ENCODE measurements at places on chromosomes 2 and 18.

GRCh38 chr2:124320051-124320688 lies 295.1 kb downstream of the CNTNAP5 start:
- no peak for DNase-seq

DNA sequence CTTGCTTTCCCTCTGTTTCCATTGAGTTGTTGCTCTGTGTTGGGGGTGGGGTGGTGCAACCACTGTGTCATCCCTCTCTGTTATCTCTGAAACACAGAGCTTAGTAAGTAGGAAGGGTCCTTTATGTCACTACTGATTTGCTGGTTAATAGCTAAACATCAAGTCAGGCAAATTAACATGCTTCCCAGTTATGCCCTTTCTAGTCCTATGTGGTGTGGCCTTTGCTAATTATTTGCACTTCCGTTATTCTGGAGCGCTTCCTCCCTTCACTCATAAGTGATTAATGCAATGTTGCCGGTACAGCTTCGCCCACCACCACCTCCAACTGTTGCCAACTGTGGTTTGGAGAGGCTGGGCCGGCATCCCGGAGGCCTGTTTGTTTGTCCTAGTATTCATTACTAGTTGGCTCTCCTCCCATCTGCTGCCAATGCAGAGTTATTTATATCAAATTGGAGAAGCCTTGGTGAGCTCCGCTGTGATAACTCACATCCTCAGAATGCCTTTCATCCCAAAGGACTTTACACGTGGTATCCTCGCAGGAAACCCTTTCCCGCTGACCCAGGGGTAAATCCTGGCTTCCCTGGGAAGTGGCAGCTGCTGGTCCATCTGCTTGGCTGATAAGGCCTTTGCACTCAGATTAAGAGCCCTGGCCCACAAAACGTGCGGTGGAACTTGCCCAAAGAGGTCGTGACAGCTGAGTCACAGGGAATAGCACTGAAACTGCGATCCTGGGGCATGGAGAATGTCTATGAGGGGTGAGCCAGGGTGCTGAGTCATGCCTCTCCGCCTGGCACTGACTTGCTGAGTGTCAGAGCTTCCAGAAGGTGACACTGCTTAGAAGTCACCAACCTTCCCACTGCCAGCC lies 72.0 kb upstream of the ZCCHC2 start:
- no peak for DNase-seq

DNA sequence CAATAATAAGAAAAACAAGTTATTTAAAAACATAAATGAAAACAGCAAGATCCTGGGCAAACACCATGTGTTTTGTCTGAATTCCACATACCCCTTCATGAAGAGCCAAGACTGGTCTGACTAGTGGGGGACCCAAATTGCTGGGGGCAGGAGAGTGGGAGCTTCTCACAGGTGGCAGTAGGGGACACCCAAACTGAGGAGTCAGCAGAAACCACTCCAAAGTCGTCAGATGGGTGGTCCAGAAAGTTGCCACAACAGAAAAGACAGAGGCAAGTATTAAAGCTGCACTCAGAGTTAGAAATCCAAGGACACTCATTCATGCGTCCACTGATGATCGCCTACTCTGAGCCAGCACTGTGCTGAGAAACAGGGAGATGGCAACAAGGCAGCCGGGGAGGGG lies 12.3 kb upstream of the LCLAT1 start:
- DNase-seq = no peak

- no peak for DNase-seq
Observed at GRCh38 chr2:204004912-204005311, 68.3 kb downstream of the ICOS start.

- no peak for DNase-seq
Observed at GRCh38 chr2:188449971-188450370, 158.3 kb downstream of the GULP1 start.

GRCh38 chr2:27720004-27720551 lies 51.4 kb upstream of the MRPL33 start:
- peak; percentile 55 for DNase-seq

GRCh38 chr2:72893594-72894319 lies 6.5 kb downstream of the SPR start:
- peak; percentile 28 for DNase-seq

DNA sequence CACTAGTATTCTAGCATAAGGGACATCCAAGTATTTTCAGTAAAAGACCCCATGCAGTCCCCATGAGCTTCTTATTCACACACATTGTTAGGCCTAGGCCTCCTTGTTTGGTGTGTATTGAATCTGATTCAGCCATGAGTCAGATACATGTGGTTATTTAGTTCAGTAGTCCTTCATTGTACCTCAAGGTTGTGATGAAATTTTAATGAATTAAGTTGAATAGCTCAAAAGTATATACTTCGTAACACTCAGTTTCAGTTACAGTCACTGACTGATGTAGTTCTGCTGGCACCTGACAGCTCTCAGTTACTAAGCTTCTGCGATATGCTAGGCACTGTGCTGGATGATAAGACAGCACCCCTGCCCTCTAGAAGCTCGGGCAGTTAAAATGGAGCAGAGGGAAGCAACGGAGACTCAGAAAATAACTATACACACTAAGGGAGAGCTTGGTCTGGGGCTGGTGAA lies 86.4 kb downstream of the XRCC5 start:
- DNase-seq = peak; percentile 13

DNA sequence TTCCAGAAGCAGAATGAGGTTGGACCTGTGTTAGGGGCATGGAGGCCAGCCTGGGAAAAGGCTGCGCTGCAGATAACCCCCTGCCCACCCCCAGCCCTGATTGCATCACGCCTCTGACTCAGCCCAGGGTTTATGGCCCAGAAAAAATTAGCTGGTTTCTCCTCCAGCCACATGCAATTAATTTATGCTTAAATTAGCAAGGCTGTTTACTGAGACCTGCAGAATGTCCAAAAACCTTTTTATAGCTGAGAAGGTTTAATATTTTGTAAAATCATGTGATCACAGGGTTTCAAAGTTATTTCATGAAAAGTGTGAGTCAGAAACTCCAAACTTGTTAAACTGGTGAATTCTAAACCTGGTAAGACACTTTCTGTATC lies 123.1 kb upstream of the HDAC4 start:
- DNase-seq = no peak

DNA sequence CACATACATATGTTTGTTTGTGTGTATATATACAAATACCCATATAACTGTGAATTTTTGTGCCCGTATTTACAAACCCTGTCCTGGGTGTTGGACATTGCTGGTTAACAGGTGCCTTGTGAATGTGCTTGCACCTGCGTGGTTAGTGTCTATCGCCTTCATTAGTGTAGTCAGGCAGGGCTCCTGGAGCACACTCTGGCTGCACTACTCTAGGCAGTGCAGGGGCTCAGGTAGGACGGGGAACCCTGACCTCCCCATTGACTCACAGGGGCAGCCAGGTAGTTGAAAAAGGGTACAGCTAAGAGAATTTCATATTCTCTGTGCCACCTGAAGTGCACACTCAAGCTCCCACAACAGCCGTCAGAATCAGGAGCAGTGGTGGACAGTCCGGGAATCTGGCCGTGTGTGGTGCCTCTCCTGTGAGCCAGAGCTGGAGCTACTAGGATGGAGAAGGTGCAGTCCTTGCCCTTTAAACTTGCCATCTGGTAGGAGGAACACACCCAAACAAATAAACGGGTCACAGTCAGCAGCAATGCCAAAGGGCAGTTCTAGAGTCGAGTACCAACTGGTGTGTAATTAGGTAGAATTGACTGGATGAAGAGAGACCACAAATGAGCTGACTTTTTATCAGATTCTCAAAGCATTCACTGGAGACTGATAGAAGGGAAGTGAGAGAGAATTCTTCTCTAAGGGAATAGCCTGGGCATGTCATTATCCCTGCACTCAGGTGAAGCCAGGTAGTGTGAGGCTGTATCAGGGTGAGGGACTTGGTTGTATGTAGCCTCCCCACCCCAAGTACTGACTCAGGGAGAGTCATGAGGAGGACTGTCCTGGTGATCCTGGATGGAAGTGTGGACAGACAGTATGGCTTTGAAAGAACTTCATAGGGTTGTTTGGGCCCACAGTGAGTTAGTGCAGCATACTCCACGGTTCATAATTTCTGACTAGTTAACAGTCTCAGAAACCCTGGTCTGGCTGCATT lies 44.1 kb downstream of the FARP2 start:
- DNase-seq = no peak

GRCh38 chr2:52622266-52622665 lies 1145.3 kb upstream of the CHAC2 start:
- DNase-seq = no peak

DNA sequence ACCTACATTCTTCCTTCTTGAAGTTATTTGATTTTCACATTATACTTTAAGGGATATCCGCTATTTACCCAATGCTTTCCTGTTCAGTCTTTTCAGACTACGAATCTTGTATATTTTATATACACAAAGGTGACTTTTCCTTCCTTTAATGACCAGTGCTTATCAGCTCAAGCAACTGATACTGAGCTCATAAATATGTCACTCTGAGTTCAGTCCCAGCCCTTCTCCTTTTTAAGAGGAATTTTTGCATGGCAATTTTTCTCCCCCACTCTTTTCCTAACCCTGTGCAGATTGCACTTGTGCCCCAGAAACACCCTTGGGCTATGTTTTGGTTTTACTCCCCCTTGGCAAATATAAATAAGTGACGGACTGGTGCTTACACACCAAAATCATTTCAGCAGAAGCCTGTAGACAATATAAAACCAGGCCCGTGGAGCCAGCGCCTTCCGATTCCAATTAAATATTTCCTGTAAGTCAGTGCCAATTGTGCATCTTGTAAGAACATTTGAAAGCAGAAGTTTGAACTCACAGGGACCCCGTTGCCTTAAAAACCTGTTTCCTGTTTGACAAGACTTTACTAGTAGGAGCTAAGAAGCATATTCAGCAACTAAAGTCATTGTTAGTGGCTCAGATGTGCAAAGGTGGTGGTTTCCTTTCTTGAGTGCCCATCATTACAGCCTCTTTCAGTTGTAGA lies 66.3 kb upstream of the GATA6 start:
- DNase-seq = no peak

GRCh38 chr2:208015475-208015874 lies 9.9 kb downstream of the PLEKHM3 start:
- no peak for DNase-seq

GRCh38 chr2:48993576-48993975 lies 160.7 kb downstream of the FSHR start:
- no peak for DNase-seq

- no peak for DNase-seq
Observed at GRCh38 chr2:14428056-14428455, 204.5 kb upstream of the LRATD1 start.

DNA sequence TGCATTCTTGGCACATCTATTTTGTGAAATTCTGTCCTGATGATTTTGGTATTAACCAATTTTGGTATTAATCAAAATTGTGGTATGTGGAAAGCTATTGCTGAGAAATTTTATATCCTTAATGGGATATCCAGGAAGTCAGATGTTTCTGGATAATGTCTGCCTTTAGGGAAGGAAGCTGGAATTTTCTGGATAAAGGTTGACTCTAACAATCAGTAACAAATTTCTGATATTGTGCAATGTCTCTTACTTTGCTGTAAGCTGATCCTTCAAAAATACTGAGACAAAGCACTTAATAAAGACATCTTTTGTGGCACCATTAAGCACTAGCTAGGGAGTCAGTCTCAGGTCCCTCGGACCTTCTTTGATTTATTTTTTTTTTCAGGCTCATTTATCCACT lies 100.8 kb upstream of the UGP2 start:
- DNase-seq = no peak

GRCh38 chr2:121721926-121722325 lies 14.7 kb downstream of the NIFK start:
- DNase-seq = no peak

GRCh38 chr2:39141334-39142271 lies 20.8 kb upstream of the SOS1 start:
- no peak for DNase-seq

DNA sequence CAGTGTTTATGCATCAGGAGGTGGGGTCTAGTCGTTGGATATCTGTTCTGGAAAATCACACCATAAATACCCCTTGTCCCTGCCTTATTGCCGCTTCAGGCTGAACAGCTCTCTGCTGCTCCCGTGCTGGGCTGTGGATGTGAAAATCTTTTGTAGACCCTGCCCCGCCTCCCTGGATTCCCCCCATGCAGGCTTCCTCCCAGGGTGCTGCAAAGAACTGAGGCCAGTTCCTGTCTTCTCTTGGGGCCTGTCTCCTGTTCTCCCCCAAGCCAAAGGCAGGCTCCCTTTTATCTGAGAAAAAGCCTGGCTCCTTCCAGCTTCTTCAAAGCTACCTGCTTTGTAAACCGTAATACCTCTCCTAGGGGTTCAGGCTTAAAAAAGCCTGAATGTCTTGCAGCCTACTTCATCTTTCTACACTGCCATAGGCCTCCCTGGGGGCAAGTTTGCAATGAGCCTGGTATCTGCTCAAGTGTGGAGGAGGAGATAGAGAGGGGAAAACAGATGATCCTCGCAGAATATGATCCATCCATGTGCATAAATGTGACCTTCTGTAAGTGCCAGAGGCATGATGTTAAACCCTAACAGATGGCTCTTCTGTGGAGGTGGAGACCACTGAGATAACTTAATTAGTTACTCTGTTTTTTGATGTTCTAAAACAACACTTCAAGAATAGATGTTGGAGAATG lies 55.3 kb downstream of the VWA3B start:
- DNase-seq = no peak

GRCh38 chr2:187214306-187214705 lies 233.7 kb downstream of the CALCRL start:
- DNase-seq = no peak

DNA sequence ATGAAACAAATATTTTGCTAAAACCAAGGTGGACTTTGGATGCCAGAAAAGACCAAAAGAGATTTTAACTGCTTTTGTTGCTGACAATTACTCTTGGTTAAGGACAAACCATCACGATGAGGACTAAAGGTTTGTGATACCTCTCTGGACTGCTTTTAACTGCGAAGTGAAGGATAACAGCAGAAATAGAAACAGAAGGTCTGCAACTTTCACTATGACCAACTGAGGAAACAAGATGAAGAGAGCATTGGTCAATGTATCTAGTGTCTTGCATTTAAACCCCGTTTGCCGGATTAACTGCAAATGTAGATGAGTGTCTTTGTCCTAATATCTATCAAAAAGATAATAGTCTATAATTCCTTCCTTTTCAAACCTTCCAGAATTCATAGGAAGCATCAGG lies 541.7 kb downstream of the ERBB4 start:
- no peak for DNase-seq

DNA sequence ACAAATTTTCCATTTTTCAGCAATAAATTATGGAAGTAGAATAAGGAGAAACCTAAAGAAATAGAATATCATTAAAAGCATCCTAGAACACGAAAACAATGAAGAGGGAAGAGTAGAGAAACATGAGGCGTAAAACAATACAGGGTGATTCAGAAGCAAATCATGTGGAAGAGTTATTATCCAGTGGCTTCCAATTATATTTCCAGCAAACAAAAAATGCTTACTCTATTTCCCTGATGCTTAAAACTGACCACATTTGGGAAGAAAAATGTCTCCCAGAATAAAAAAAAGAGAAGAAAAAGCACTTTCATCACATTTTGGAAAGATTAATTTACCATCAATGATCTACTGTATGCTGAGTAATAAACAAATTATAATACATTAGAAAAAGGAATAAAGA lies 192.6 kb downstream of the CD226 start:
- no peak for DNase-seq

DNA sequence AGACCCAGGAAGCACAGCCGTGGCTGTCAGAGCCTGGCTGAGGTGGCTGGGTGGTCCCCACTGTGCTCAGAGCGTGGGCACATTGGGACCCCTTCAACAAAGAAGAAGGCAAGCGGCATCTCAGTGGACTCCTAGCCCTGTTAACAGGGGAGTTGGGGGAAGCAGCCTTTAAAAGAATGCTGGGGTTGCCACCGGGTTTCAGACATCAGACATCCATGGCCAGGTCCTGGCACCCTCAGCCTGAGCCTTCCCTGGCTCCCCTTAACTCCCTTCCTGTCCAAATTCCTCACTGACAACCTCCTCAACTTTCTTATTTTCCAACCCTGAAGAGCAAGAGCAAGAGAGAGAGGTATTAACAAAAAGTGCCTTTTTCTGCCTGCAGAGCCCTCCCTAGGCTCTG lies 24.8 kb upstream of the GNAL start:
- no peak for DNase-seq

All from stimulated activated CD4-positive, alpha-beta T cell treated with anti-CD3 and anti-CD28 coated beads, Interleukin-1b, Interleukin-23, amount 100 ng/mL, for 24 hours (primary cell).